Forelimb muscle (tissue), 1 donor: ENCODE measurements at places on chromosomes 12 and 14.

DNA sequence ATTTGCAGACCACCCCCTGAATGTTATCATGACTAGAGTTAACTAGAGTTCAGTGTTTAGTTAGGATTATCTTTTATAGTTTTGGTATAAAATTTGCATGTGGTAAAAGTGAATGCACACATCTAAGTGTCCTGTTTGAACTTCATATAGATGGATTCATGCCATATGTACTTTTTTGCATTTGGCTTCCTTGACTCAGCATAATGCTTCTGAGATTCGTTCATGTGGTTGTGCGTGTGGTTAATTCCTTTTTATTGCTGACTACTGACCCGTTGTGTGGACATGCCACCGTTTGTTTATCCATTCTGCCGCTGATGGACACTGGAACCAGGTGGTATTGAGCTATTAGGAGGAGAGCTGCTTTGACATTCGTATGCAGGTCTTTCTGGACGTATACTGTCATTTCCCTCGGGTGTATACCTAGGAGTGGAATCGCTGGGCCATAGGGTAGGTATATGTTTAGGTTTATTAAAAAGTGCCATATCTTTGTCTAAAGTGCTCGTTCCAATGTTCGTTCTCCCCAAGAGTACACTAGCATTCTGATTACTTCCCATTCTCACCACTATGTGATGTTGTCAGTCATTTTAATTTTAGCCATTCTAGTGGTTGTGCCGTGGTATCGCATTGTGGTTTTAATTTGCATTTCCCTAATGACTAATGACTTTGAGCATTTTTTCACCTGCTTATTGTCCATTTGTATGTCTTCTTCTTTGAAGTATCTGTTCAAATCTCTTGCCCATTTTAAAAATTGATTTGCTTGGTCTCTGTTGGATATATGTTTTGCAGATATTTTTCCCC lies 37.7 kb downstream of the RIN3 start:
- DNase-seq, result no peak

DNA sequence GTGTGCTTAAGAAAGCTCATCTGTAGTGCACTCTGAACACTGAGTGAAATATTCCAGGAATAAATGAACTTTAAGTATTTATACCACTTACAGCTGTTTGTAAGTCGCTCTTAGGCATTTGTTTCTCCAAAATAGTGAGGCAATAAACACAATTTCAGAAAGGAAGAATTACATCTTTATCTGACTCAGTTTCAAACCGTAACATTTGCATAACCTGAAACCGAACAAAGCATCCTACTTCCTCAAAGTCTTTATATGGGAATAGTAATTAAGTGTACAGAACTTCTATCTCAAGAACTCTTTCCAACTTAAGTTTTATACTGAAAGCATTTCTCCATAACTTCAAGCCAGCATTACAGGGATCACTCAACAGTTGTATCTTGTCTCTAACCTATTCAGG lies 58.4 kb downstream of the SOX5 start:
- no peak for DNase-seq

DNA sequence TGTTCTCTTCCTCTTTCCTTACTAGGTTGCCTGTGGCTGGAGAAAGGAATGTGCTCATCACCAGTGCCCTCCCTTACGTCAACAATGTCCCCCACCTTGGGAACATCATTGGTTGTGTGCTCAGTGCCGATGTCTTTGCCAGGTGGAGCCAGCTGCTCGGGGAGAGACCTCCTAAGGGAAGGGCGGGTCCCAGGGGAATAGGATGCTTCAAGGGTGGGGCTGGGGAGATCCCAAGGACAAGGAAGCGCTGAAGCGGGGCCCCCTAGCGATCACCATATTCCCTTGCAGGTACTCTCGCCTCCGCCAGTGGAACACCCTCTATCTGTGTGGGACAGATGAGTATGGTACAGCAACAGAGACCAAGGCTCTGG lies 10.2 kb downstream of the MARS1 start:
- DNase-seq, result no peak

- DNase-seq, result no peak
These were observed 414.0 kb downstream of the CCDC91 start for GRCh38 chr12:28604240-28604639.

GRCh38 chr12:67634303-67634761 lies 14.2 kb upstream of the DYRK2 start:
- no peak for DNase-seq

- no peak for DNase-seq
These were observed 65.2 kb downstream of the SLC16A7 start for GRCh38 chr12:59660921-59661597.

- no peak for DNase-seq
These were observed 91.6 kb downstream of the LRRC74A start for GRCh38 chr14:76917745-76918255.

DNA sequence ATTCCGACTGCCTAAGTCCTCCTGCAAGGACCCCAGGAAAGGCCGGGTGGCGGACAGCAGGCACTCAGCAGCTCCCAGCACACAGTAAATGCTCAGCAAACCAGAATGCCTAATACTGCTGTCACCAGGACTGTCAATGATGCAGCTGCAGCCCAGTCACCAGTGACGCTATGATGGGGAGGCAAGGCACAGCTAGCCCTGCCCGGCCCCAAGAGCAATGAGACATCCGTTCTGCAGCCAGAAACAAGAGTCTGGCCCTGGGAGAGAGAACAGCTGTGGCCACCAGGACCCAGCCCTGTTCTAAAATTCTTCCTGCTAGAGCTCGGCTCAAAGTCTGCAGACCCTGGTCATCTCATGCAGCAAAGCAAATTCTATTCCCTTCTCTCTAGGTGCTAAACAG lies 69.8 kb downstream of the NCOR2 start:
- no peak for DNase-seq

GRCh38 chr12:6532927-6533652 lies 1.2 kb upstream of the GAPDH start:
- no peak for DNase-seq

DNA sequence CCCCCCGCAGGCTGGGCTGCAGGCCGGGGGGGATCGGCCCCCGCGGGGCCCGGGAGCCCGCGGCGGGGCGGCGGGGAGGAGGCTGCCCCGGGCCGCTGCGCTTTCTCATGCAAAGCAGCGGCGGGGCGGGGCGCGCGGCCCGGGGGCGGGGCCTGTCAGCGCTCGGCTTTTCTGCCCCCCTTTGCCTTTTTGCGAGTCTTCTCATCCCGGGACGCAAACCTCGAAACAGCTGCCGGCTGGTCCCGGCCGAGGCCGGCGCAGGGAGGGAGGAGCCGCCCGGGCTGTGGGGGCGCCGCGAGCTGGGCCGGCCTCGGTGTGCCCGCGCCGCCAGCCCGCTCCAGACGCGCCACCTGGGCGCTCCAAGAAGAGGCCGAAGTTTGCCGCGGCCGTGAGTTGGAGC lies at the start of gene FZD10:
TSS of gene FZD10 (plus strand) at position 198 of the 400 bp plus-strand sequence. CDS start 479 bp downstream, outside the sequence.
- DNase-seq, result no peak

DNA sequence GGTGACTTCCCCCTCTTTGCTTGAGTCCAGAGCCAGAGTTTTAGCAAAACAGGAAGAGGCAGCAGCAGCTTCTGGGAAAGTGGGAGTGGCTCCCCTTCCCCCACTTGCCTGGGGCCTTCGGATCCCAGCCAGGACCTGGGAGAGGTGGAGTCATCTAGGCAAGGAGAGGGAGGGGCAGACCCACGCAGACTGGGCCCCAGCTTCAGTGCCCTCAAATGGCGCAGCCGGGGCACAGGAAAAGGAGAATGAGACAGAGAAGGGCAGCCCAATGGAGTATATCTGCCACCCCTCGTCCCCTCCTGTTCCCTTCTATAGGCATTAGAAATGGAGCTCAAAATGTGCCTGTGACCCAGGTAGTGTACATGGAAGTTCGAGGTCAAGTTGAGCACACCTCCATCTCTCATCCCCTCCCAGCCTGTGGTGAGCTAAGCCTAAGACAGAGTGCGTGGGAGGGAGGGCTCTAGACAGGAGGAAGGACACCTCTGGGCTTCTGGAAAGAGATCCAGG lies 9.3 kb upstream of the HDAC7 start:
- DNase-seq, result no peak

- no peak for DNase-seq
These were observed 159.4 kb downstream of the EPS8 start for GRCh38 chr12:15629761-15630160.

GRCh38 chr14:99481745-99482099 lies 513 bp downstream of the CCNK start:
- DNase-seq, result peak; percentile 14

DNA sequence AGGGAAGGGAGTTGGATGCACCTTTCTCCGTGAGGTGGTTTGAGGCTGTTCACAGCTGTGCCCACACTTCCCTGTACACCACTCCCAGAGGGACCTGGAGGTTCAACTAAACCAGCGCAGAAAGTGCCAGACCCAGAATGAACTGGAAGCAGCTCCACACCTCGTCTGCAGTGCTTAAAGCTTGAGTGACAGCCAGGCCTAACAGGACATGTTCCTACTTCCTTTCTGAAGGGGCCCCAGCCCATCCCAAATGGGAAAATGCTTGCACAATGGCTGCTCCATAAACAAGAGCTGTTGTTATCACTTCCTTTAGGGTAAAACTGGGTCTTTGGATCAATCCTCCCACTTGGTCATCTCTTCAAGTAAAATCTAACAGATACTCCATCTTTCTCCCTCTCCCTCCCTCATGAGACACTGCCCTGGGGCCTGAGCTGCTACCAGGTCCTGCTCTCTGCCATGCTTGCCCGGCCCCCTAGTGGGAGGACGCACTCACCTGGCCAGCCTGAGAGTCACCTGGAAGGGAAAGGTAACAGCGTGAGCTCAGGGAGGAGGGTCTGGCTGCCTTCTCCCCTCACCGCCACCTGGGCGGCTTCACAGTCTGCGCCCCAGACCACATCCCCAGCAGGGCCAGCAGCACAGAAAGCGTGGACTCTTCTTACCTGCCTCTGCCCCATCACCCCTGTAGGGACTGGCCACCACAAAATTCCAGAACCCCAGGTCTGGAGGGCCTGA lies 33.5 kb downstream of the ISCA2 start:
- no peak for DNase-seq

DNA sequence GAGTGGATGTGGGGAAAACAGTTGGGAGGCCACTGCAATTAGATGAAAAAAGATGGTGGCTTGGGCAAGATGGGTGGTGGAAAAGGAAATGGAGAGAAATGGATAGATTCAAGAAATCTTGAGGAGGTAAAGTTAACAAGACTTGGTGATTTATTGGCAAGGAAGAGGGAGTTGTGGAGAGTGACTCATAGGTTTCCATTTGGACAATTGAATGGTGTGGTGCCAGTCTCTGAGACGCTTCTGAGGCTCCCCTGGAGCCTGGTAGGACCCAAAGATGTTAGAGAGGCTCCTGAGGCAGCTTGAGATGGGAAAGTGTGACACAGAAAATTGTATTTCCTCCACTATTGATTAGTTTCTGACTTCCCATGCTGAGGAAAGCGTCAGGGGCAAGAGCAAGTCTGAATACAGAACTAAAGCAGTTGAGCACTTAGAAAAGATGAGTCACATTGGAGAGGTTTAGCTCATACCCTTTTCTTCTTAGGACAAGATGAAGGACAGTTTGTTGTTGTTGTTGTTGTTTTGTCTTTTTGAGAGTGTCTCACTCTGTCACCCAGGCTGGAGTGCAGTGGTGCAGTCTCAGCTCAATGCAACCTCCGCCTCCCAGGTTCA lies 4.5 kb downstream of the PRPF40B start:
- no peak for DNase-seq

- DNase-seq, result no peak
These were observed 14.3 kb downstream of the MYL2 start for GRCh38 chr12:110906083-110906482.

DNA sequence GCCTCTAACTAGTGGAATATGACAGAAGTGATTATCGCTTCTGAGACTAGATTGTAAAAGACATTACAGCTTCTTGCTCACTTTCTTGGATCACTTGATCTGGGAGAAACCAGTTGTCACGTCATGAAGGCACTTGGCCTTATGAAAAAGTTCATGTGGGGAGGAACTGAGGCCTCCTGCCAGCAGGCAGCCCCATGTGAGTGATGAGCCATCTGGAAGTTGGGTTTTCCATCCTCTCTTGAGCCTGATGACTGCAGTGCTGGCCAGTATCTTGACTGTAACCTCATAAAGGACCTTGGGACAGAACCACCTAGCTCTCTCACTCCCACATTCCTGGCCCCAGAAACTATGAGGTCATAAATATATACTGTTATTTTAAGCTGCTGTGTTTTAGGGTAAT lies 28.0 kb downstream of the TTLL5 start:
- peak; percentile 73 for DNase-seq

- no peak for DNase-seq
These were observed 128.5 kb downstream of the SLC15A5 start for GRCh38 chr12:16148938-16149337.

GRCh38 chr14:69002069-69002468 lies 23.0 kb upstream of the ACTN1 start:
- no peak for DNase-seq

DNA sequence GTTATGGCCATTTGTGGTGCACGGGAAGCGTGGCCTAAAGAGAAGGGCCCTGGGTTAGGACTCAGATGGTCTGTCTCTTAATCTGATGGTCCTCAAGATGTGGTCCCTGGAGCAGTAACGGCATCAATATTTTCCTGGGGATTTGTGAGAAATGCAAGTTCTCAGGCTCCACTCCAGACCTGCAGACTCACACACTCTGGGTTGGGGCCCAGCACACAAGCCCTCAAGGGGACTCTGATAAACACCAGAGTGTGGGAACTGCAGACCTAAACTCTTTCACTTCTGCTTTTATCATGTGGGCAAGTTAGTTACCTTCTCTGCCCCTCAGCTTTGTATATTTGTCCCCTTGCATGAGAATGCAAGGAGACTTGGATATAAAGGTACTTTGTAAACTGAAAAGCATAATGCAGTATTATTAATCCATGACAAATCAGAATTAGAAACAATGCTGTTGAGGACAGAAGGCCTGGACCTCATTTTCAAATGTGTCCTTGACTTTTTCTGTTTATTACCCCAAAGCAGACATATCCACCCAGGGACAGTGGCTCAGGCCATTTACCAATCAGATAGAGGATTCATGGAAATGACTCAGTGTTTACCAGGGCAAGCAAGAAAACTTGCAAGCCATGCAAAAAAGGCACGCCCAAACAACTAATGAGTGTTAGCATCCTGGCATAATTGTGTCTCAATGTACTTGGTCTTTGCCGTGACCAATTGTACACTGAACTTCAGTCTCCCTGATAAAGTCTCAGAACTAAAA lies 157.0 kb downstream of the ASCL1 start:
- DNase-seq, result no peak

DNA sequence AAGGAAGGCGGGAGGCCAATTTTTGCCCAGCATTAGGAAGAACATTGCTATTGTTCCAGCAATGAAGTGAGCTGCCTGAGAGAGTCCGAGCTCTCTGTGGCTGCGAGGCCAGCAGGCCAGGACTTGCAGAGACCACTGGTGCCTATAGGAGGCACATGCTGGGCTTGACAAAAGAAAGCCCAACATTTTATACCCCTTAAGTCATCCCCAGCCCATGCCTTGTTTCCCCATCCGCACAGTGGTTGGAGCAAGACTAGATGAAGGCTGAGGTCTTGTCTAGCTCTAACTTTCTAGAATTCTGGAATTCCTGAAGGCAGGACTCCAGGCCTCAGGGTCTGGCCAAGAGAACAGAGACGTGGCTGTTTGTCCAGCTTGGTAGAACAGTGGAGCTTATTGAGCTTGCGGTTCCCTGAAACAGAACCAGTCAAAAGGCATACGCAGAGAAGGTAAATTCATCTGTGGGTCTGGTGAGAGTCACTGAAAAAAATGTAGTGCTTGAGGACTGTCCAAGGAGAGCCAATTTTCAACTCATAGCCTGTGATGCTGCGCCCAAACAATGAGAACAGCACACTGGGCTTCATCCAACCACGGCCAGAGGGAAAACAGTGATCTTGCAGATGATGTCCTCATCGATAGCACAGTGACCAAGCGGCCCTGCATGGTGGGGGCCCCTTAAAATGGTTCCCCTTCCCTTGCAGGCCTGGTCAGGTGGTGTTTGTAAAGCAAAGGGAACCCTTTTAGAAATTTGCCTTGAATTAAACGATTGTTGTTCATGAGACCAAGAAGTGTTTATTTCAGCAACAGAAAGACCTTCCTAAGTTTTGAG lies 27.1 kb upstream of the COL2A1 start:
- DNase-seq, result no peak
